ENCODE measurements at places on chromosomes 4 and X.
A peak's percentile ranks its signal among the peaks of the same experiment; 100 is the strongest.

DNA sequence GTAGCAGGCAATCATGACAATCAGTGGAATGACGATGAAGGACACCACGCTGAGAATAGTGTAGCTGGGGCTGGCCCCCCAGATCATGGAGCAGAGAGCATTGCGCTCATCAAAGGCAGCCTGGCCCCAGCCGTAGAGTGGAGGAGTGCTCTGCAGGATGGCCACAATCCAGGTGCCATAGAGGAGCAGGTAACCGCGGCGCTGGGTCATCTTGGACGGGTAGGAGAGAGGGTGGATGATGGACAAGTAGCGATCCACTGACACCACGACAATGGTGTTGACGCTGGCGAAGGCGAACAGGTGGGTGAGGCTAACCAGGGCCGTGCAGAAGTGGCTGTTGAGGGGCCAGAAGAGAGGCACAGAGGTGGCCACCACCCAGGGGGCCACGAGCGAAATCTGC is 2.8 kb downstream of the GPR101 start:
- DNase-seq = no peak

DNA sequence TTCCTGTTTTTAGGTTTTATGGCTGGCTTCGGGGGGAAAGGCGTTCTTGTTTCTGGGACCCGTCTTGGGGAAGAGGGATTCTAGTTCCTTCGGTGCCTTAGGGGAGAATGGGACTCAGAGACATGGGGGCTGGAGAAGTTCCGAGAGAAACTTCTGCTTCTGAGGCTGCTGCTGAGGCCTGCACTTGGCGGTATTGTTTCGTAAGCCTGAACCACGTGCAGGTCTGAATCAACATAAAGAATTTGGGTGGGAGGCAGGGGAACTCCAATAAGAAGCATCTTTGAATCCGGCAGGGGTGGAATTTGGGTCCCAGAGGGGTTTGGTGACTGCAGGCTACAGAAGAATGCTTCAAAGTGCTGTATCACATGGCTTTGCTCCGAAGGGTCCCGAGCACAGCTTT is 15.1 kb downstream of the XG start:
- no peak for DNase-seq

- DNase-seq = peak; percentile 3
These were observed 1.9 kb downstream of the GASK1B start for GRCh38 chr4:158170691-158171561.

DNA sequence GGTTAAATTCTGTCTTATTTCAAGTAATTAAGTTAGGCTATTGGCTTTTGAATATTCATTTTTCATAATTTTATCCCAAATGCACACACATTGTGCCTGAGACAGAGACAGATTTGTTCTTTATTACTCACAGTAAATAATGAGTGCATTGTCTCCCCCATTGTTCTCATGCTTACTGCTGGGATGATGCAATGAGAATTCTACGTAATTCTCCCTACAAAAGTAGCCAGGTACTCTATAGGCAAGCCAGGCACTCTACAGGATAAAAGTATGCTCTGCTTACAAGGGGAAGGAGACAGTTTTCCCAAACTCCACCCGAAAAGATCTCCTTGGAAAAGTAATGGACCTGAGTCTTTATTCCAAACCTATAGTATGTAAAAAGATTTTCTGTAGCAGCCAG is 1890.7 kb upstream of the PCDH10 start:
- DNase-seq = no peak

DNA sequence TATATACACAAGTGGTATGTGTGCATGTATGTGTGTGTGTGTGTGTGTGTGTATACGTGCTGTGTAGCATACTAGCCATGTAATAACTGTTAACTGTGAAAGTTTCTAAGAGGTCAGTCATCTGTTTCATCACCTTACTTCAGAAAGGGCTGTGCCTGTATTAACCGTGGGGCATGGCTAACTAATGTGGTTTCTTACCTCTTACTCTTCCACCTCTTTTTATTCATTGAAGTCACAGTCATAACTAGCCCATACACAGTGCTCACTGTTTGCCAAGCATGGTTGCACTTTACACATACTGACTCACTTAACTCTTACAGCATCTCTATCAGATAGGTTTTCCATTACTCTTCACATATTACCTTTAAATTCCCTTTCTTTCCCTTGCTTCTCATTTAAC is 23.7 kb upstream of the LRAT start:
- no peak for DNase-seq

DNA sequence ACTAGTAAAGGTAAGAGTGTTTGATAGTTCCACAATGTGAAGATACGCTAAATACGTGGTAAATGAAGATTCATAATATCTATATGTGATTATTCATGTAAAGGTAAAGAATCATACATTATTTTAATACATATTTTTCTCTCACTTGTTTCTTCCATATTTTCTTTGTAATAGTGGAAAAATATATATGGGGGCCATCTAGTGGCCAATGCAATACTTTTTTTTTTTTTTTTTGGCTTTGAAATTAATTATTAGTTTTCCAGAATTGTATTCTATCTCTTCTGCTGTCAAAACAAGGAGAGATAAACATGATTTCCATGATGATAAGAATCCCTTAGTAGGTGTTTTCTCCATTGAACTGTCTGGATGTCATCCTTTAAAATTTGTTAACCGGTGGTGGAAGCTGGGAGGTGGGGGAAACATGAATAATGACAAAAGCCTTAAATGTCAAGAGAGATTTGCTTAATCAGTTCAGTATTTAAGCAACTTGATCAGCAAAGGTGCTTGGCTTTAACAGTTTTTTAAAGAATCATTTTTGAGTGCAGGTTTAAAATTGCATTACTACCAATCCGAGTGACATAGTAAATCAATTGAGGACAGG is 508.7 kb upstream of the HTR2C start:
- DNase-seq = no peak

- DNase-seq = no peak
These were observed 37.9 kb downstream of the RELL1 start for GRCh38 chr4:37648084-37648817.

DNA sequence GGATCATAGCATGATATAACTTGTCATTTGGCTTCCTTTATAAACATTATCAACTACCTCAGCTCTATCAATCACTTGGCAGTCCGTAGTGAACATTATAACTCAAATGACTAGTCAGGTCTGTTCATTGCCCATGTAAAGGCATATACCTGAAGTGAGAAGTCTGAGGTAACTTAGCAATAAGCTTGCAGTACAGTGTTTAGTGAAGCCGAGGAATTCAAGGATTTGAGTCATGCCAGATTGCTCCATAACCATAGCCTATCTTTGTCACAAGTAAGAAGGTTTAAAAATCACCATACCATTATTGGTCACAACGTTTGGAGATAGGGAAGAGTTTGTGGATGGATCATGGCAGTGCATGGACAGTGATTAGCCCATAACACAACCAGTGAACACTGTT is 41.6 kb downstream of the AR start:
- DNase-seq = no peak

- no peak for DNase-seq
These were observed 50.1 kb upstream of the ACSL4 start for GRCh38 chrX:109782994-109783700.

- no peak for DNase-seq
These were observed 17.8 kb downstream of the MFAP3L start for GRCh38 chr4:170008371-170008770.

GRCh38 chr4:89563431-89563830 is 255.8 kb upstream of the GPRIN3 start:
- peak; percentile 1 for DNase-seq

DNA sequence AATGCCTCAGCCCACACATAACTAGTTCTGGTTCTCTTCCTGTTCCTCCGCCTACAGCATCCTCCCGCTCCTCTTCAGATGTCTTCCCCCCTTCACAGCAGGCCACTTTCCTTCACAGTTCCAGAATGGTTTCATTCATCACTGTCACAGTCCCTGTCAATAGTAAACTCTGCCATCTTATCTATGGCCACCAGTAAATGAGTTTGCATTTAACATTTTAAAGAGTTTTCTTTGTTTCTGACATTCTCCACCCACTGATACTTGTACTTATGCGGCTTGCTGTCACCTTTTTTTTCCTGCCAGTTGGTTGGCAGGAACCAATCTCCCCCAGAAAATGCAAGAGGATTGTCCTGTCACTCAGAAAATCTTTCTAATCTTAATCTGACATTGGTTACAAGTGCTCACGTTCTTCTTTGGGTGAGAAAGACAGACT is 114.1 kb downstream of the GLUD2 start:
- peak; percentile 2 for DNase-seq

- no peak for DNase-seq
These were observed 16.9 kb downstream of the CTAG1B start for GRCh38 chrX:154602226-154602625.

DNA sequence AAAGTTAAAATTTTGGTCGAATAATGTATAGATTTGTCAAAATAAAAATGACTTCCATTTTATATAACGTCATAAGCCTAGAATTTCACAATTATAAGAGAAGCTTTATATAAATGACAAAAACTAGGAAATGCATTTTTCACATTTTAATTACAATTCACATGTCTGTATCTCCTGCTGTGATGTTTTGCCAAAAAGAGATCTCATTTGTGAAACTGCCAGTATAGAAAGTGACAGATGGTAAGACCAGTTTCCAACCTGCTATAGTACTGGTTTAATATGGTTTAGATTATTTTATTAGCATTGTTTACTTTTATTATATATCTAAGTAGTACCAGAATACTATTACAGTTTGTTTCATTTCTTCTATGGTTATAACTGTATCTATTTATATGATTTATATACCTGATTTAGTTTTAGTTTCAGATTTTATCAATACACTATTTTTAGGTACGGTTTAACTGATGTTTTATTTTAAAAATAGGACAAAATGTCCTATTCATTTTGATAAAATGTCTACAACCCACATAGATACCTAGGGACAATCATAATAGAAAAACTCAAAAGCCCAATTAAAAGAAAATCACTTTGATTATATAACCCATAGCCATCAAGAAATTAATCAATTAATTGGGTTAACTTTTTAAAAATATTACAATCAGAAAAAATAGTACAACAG is 5.4 kb upstream of the CCSER1 start:
- no peak for DNase-seq

GRCh38 chr4:55512922-55513571 is 33.7 kb downstream of the CLOCK start:
- no peak for DNase-seq

DNA sequence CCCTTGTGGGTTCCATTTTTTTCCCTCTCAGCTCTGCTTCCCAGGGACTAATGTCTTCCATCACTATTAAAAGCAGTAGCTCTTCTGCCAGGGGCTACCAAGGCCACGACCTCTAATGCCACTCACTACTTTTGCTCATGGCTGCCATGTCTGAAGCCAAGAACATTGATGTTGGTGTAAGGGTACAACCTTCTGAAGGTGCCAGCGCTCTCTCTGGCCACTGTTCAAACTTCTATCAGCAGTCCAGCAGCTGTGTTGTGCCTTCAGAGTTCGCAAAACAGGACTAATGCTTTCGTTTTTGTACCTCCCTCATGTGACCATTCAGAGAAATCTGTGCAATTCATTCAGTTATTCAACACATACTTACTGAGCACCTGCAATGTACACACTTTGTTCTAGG is 121.5 kb upstream of the ENPEP start:
- DNase-seq = no peak

- no peak for DNase-seq
These were observed 101.2 kb upstream of the KLF3 start for GRCh38 chr4:38562751-38563198.

GRCh38 chrX:48530736-48531135 is 8.8 kb upstream of the TBC1D25 start:
- no peak for DNase-seq

- no peak for DNase-seq
These were observed at the start of gene PCDH18 for GRCh38 chr4:137531986-137532868. TSS of gene PCDH18 (minus strand) at chr4:137532494. CDS start at chr4:137532088, 406 bp downstream.

DNA sequence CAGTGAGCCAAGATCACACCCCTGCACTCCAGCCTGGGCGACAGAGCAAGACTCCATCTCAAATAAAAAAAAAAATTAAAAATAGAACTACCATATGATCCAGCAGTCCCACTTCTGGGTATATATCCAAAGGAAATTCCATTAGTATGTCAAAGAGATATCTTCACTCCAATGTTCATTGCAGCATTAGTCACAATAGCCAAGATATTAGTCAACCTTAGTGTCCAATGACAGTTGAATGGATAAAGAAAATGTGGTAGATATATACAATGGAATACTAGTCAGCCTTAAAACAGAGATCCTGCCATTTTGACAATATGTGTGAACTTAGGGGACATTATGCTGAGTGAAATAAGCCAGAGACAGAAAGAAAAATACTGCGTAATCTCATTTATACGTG is 49.4 kb downstream of the C4orf46 start:
- no peak for DNase-seq

GRCh38 chrX:81708487-81708886 is 506.6 kb downstream of the SH3BGRL start:
- DNase-seq = no peak

DNA sequence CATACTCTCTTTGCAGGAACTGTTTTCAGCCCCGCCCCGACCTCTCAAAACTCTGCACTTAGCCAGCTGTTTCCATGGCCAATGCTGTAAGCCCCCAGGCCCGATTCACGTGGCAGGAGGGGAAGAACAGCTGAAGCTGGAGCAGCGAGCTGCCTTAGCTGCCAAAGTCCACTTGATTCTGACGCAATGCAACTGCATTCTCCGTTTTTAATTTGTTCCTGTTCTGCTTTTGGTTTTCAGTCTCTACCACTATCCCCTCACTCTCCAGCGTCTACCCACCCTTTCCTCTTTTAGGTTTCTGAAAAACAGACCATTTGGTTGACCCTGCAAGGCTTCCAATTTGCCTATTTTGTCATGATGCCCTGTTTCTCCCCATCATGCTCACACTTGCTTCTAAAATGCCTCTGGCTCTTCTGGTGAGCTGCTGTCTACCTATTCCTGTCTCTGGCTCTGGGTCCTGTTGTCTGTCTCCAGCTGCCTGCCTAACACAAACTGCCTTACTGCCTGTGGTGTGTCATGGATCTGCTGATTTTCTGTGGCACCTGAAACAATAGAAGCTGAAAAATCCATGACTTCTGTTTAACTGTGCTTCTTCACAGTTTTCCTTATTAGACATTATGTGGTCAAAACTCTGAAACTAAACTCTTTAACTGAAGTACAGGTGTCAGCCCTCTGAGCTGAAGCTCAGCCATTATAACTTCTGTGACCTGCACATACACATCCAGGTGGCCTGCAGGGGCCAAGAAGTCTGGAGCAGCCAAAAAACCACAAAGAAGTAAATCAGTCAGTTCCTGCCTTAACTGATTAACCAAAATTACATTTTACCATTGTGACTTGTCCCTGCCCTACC is 160.5 kb upstream of the AGTR2 start:
- no peak for DNase-seq
